NCI-H1436 (cell line): ENCODE measurements at places on chromosomes 7 and 10.

DNA sequence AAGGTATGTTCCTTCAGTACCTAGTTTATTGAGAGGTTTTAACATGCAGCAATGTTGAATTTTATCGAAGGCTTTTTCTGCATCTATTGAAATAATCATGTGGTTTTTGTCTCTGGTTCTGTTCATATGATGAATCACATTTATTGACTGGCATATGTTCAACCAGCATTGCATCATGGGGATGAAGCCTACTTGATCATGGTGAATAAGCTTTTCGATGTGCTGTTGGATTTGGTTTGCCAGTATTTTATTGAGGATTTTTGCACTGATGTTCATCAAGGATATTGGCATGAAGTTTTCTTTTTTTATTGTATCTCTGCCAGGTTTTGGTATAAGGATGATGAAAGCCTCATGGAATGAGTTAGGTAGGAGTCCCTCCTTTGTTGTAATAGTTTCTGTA lies 204.0 kb upstream of the GNAI1 start:
- DNase-seq = no peak

GRCh38 chr10:86294346-86295265 lies 72.0 kb downstream of the GRID1 start:
- DNase-seq = no peak

DNA sequence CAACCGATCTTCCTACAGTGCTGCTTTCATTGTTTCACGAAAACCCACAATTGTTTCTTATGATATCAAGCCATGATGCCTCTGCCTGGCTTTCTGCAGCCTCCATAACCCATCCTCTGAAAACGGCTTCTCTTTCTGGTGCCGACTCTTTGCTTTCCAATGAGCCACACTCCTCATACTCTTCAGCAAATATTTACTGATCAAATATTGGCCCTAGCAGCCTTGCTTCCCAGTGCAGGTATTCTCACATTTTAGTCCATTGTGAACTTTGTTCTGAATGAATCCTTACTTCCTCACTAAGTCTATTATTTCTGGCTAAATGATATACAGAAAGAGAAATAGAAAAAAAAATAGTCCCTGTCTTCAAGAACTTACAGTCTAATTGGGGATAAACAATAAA lies 35.5 kb downstream of the LAMB1 start:
- no peak for DNase-seq

- DNase-seq = no peak
Measured at GRCh38 chr7:1532456-1533254, 2.2 kb downstream of the MAFK start.

DNA sequence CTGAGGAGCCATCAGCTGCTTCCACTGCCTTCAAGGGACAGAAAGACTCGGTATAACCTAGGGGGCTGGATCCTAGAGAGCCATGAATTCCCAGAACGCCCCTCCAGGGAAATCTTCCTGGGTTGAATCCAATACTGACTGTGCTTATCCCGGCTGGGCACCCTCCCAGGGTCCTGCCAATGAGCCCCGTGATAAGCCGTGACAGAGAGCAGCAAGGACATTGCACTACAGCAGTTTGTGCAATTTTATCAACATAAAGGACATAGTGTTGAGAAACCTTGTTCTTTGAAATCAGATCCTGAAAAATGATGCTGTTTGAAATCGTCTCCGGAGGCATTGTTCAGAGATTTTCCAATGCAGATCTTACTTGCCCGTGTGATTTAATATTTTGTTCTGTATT lies 18.8 kb downstream of the AKR1B1 start:
- no peak for DNase-seq

DNA sequence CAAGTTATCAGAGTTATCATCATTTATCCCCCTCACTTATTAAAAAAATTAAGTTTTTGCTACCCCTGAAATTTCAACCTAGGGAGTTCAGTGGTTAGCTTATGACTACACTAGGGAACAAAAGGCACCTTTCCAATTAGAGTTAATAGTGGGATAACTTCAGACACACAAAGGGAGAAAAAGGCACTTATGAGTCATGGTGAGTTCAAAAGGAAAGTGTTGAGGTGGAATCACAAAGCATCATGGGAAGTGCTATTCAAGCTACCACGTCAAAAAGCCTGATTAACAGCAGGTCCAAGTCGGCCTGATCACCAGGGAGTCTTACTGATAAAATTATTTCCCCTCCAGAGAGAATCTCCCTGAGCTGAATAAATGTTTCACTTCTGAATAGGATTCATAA lies 165.7 kb downstream of the C7orf25 start:
- no peak for DNase-seq

- no peak for DNase-seq
Measured at GRCh38 chr10:11401264-11402235, 209.9 kb downstream of the USP6NL start.

GRCh38 chr7:39434012-39434411 lies 132.2 kb upstream of the YAE1 start:
- no peak for DNase-seq

DNA sequence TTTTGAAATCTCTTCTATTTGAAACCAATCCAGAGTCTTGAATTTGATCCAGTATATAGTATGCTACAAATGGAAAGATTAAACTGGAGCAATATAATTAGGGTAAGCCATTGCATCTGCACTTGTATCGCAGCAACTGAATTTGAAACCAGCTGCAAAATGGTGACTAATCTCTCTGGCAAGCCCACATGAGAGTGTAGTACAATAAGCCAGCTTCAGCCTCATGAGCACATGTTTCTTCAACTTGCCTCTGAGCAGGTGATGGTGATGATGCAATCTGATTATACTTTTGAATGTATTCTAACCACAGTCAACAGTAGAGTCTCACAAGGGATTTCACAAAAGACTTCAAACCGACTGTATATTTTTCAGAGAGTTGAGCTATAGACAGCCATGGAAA lies 829 bp upstream of the RPA3 start:
- peak; percentile 92 for DNase-seq

DNA sequence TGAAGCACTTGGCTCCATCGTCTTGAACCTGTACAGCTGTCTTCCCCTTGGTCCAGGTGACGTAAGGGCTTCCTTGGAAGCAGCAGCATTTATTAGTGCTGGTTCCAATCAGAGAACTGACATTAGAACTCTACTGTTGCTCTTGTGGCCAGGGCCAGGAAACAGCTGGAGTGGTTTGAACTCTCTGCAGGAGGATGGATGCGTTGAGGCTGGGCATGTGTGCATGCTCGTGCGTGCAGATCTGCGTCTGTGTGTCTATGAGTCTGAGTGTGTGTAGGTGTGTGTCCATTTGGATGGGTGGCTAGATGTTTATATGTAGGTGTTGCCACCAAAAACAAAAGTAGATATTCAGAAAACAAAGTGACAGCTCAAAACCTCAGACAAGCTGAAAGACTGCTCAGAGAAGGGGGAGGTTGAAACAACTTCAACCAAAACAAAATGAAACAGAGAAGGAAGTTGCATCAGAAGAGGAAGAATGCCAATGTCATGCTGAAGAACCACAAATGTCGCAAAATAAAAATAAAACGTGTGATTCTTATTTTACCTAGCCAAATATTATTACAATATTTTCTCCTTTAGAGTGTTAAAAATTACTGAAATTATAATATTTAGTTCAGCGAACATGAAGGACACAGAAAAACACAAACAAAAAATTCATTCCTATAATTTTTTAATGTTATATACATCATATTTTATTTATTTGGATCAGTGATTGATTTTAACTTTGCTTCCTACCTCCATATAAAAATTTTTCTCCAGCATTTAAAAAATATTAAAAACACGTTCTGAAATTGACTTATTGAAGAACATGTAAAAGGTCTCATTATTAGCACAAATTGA lies 96.1 kb upstream of the MKLN1 start:
- DNase-seq = no peak

- no peak for DNase-seq
Measured at GRCh38 chr7:129882531-129882930, 70.2 kb downstream of the UBE2H start.

DNA sequence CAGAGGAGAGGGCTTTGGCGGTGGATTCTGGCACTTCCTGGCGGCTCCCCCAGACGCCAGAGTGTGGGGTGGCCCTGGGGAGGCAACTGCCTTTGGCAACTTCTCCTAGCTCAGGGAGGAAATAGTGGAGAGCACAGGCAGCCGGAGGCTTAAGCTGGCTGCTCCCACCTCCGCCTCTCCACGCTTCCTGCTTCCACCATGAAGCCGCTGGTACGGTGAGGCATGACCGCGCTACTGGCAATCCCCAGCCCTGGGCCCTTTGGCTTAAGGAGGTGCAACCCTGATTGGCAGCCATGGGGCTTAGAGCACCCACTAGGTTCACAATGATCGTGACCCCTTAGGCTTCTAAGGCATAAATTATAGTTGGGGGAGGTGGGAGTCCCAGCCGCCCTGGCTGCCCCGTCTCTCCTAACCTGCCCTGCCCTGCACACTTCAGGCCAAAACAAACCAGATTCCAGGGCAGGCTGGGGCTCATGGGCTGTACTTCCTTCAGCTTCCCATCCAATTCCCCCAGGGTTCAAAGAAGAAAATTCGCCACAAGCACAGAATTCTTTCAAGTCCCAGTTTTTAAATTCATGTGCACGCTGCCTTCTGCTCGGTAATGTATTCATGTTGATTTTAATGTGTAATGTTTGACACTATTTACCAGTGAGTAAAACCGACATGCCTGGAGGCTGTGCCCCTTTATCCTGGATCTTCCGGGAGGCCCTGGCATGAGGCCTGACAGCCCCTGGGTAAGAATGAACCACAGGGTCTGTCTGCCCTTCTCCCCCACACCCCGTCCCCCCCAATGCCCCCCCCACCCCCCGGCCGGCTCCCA lies 90.7 kb upstream of the LRRC4 start:
- DNase-seq = no peak

GRCh38 chr10:128541926-128542475 lies 415.8 kb upstream of the MKI67 start:
- no peak for DNase-seq

GRCh38 chr7:89072081-89072480 lies 276.5 kb upstream of the TEX47 start:
- no peak for DNase-seq

DNA sequence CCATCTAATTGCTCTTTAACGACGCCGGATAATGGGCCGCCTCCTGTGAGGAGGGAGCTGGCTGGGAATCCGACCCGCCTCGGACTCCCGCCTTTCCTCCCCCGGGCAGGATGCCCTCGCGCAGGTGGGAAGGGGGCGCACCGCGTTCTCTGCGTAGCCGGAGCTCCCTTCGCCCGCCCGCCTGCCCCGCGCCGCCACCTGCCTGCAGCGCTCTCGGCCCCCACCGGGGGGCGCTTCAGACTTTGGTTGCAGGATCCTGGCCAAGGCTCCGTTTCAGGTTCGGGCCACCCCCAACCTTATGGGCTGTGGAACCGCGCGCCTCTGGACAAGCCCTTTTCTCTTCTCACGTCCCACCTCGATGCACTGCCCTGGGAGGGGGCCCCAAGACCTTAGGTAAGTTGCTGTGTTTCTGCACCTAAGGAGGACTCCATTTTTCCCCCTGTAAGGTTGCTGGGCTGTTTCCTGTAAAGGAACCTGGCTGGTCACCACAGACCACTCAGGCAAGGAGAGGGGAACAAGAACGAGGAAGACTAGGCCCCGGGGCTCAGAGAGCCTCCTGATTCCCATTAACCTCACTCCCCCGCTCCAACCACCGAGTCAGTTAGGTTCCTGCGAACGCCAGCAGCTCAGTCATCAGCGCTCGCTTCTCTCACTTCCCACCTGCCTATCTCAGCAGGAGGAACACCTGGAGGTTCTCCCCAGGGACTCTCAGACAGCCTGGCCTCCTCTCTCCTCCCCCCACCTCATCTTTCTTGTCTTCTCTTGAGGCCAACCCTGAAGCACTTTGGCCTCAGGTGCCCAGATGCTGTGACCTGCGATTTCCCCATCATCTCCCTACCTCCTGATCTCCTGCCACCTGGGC lies 11.3 kb upstream of the KAZALD1 start:
- peak; percentile 77 for DNase-seq

DNA sequence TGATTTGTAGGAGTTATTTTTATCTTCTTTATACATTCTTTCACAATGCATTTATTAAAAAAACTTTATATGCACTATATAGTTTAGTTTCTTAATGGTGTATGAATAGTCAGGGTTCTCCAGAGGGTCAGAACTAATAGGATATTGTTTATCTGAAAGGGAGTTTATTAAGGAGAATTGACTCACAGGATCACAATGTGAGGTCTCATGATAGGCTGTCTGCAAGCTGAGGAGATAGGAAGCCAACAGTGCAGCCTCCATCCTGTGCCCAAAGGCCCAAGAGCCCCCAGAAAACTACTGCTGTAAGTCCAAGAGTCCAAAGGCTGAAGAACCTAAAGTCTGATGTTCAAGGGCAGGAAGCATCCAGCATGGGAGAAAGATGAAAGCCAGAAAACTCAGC lies 192.8 kb upstream of the AHR start:
- DNase-seq = no peak

GRCh38 chr10:93915598-93915997 lies 21.8 kb downstream of the SLC35G1 start:
- no peak for DNase-seq

DNA sequence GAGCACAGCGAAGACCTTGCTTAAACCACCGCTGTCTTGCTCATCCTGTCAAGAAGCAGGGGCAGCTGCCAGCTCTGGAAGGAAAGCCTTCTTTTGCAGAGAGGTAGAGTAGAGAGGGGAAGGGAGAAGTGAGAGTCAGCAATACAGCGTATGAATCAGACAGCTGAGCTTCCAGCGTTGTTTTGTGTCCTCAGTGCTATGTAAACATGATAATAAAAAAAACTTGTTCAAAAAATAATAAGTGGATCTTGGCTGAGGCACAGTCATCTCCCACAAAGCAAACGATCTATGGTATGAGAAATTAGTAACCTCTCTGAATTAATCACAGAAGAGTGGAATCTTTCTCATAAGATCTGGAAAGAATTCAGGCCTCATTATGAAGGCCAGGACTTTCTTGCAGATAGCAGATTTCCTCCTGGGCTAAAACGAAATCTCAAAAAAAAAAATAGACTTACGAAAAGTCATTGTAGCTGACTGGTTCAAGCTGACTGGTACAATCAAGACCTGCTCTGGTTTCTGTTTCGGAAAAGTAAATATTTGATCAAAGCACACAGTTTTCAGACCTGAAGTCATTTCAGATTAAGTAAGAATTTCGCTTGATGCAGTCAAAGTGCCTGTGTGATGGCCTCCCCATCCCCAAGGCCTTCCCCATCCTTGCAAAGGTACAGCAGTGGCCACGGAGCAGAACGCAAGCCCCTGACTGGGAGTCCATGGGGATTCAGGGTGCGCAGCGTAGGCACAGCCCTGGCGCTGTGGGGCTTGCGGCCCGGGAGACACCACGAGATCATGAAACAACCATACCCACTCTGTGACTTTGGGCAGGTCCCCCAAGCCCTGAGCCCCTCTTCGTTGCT lies 29.4 kb downstream of the CHST15 start:
- no peak for DNase-seq

GRCh38 chr10:26361971-26362370 lies 76.2 kb upstream of the APBB1IP start:
- no peak for DNase-seq
